ENCODE measurements at places on chromosomes 7 and 10.

GRCh38 chr7:116829493-116829892 lies 32.9 kb upstream of the CAPZA2 start:
- DNase-seq = no peak

- no peak for DNase-seq
Measured at GRCh38 chr7:104142147-104142546, 65.7 kb downstream of the ORC5 start.

- DNase-seq = peak; percentile 41
Measured at GRCh38 chr10:72740528-72740927, 48.6 kb downstream of the MCU start.

GRCh38 chr7:158931804-158932298 lies 75.5 kb downstream of the DYNC2I1 start:
- DNase-seq = no peak

- DNase-seq = no peak
Measured at GRCh38 chr10:124025660-124026588, 67.5 kb downstream of the CHST15 start.

- DNase-seq = no peak
Measured at GRCh38 chr7:28961972-28962371, 3.8 kb upstream of the TRIL start.

DNA sequence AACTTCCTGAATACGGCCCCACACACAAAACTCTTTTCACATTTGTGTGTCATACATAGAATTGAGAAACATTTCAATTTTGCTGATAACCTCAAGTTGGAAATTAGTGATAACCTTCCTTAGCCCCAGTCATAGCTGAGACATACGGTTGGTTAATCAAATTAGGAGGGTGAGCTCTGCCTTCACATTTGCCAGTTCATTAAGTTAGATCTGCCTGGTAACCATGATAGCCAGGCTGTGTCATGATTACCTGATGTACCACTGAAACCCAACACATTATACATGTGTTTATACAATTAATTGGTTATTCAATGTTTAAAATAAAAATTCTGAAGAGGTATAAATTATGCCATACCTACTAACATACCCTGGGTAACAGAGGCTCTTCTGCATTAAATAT lies 60.8 kb upstream of the RAB11FIP2 start:
- no peak for DNase-seq

- peak; percentile 80 for DNase-seq
Measured at GRCh38 chr7:120792091-120792860, 65.7 kb downstream of the TSPAN12 start.

GRCh38 chr10:11170993-11171851 lies 153.6 kb downstream of the CELF2 start:
- no peak for DNase-seq

DNA sequence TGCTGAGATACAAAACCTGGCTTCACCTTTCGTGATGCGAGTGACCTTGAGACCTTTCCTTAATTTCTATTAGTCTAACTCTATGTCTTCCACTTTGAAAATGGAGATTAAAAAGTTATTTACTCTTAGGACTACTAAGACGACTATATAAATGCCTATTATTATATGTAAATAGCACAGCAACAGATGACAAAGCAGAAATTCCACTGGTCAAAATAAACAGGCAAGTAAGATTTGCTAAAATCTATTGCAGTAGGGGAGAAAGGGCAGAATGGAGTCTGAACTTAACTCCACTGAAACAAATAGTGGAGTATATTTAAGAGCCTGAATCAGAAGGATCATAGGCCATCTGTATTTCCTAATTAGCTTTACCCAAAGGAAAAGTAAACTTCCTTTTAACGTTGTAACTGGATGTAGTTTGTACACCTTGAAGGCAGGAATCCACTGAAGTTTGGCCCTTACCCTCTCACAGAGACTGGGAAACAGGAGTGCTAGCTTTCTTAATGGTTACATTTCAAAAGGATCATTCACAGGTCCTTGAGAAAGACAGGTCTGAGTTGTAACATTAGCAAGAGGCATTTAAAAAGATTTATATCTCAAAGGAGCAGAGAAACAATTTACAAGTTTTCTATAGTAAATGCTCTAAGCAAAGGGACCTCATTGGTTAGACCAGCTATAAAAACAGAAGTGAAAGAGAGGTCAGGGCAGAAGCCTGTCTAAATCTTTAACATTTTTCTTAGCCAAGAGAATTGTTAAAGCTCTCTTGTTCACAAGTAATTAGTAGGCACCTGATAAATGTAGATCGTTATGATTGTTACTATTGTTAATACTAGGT lies 332.5 kb downstream of the ZWINT start:
- no peak for DNase-seq

GRCh38 chr7:47557694-47558670 lies 23.9 kb downstream of the TNS3 start:
- DNase-seq = no peak

- DNase-seq = no peak
Measured at GRCh38 chr10:49277973-49278372, 21.0 kb upstream of the C10orf71 start.

GRCh38 chr7:34354899-34355298 lies 303.1 kb upstream of the NPSR1 start:
- no peak for DNase-seq

GRCh38 chr10:44281089-44281613 lies 103.7 kb downstream of the CXCL12 start:
- peak; percentile 53 for DNase-seq

All from left cardiac atrium (tissue), 4 donors.